NCI-H2029 treated with DMSO at 0.1 percent for 48 hours (cell line): ENCODE measurements at places on chromosomes 13 and 19.

DNA sequence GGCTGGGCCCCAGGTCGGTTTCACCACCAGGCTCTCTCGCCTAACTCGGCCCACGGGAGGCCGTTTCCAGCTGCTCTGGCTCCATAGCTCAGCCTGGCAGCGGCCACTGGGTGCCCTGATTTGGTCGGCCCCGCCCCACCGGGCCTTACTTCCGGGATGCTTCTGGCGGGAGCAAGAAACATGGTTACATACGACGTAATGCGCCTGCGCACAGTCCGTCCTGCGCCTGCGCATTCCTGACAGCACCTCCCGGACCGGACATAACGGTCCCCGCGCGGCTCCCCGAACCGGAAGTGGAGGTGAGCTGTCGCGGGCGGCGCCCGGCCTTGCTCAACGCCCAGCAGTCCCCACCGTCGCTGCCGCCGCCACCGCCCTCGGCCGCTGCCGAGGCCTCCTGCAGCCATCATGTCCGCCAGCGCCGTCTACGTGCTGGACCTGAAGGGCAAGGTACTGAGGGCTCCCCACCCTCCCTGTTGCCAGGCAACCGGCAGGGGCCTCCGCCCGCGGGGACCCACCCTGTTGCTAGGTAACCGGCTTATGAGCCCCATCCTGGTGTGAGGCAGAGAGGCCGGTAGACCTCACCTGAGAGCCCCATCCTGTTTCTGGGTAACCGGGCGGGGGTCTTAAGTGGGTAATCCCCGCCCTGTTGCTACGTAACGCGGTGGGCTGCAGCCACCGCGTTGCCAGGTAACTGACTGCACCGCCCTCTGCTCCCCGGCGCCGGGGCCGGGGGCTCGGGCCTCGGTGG is at the start of gene AP1M1:
Gene AP1M1, plus strand, starts transcription at position 290 of the 748 bp plus-strand sequence. Its CDS starts 116 bp downstream, at position 406.
- peak; percentile 88 for DNase-seq

GRCh38 chr19:9906475-9907087 is 29.7 kb downstream of the OLFM2 start:
- DNase-seq = no peak

DNA sequence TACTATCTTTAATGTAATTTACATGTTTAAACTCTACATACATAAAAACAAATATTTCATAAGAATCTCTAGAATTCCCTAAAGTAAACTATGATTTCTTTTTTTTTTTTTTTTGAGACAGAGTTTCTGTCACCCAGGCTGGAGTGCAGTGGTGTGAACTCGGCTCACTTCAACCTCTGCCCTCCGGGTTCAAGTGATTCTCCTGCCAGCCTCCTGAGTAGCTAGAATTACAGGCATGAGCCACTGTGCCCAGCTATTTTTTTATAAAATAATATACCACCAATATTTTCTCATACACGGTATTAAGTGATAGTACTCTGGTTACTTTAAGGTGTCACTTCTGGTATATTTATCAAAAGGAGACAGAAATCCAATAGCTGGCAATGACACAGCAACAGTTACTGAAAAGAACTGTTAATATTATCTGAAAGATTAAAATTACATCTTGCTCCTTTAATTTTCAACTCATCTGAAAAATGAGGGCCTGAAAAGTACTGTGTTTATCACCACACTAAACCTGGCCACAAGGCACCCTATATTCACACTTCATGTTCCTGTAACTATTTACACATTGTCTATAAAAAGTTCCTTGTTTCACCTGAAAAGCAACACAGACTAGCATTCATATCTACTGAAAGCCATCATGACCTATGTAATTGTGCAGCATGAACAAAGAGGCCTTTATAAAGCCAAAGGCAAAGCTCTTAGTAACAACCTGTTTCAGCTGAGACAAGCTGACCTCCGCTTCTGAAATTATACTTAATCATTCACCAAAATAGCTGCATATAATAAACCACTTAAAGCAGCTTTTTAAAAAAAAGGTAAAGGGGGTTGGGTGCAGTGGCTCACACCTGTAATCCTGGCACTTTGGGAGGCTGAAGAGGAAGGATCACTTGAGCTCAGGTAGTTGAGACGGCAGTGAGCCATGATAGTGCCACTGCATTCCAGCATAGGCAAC is 106.1 kb downstream of the SLC25A15 start:
- DNase-seq = peak; percentile 2

DNA sequence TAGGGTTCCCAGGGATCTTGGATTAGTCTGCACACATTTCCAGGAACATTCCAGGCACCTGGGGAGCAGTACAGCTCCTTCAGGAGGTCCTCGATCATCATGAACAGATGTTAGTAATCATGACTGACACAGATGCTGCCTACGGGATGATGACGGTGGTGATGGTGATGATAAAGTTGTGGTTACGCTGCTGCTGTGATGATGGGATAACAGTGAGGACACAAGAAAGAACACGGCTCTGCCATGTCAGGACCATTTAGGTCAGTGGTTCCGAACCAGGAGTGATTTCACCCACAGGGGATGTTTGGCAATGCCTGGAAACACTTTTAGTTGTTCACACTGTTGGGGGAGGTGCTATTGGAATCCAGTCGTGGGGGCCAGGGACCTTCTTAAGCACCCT is 1193.0 kb downstream of the UQCRFS1 start:
- DNase-seq = no peak

- no peak for DNase-seq
These were observed 63.1 kb downstream of the CEBPG start for GRCh38 chr19:33436360-33437345.

GRCh38 chr19:36527873-36528193 is 238 bp downstream of the ZNF260 start:
- DNase-seq = no peak

DNA sequence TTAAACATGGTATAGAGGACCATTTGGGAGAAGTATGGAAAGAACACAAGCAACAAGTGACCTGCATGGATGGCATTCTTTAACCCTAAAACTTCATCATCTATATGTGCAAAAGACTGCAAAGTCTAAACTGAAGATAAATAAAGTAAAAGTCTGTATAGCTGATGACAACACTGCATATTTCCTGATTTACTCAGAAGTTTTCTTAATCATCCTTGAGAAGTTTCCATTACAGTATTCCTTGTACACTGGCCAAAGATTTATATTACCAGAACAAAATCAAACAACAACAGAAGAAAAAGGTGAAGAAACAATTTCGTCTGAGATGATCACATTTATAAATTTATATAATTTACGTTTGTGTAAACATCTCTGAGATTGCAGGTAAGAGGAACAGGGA is 805.7 kb downstream of the PCDH9 start:
- DNase-seq = no peak
